Inflammatory macrophage (primary cell): ENCODE measurements at places on chromosomes 7 and 10.

GRCh38 chr7:12281038-12281437, 69.9 kb downstream of the TMEM106B start:
- DNase-seq: peak; percentile 20

- DNase-seq: no peak
These were observed 236.2 kb upstream of the KLF14 start for GRCh38 chr7:130970196-130970595.

DNA sequence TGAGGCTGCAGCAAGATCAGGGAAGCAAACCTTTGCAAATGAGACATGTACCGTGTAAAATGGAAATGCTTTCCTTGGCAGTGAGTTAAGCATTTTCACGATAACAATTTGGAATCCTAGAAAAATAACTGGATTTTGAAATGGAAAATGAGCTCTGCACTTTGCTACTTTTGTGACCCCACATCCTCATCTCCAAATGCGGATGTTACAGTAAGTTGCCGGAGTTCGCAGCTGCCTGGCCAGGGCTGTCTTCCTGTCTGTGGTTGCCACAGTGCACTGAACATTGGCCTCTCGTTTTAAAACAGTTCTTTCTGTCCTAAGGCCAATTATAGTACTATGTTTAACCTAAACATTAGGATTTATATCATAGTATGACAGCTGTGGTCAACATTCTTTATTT, 136.2 kb upstream of the FZD8 start:
- no peak for DNase-seq

DNA sequence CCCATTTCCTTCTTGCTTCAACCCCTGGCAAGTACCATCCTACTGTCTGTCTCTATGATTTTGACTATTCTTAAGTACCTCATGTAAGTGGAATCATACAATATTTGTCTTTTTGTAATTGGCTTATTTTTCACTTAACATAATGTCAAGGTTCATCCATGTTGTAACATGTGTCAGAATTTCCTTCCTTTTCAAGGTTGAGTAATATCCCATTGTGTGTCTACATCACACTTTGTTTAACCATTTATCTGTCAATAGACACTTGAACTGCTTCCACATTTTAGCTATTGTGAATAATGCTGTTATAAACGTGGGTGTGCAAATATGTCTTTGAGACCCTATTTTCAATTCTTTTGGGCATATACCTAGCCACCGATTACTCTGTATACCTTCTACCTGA, 14.0 kb upstream of the CDK14 start:
- DNase-seq: peak; percentile 93

DNA sequence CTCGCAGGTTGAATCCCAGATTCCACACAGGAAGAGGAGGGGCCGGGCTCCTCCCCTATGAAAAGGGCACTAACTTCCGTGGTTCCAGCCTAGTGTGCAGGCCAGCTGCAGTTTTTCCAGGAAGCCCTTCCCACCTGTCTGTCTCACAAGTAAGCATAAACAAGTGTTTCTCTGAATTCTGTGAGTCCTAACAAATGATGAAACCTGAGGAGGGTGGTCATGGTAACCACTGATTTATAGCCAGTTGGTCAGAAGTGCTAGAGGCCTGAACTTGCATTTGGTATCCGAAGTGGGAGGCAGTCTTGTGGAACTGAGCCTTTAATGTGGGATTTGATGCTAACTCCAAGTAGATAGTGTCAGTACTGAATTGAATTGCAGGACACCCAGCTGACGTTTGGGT, 54.7 kb upstream of the STEAP4 start:
- no peak for DNase-seq

GRCh38 chr10:103433858-103434257, 18.3 kb downstream of the CALHM2 start:
- DNase-seq: peak; percentile 92

DNA sequence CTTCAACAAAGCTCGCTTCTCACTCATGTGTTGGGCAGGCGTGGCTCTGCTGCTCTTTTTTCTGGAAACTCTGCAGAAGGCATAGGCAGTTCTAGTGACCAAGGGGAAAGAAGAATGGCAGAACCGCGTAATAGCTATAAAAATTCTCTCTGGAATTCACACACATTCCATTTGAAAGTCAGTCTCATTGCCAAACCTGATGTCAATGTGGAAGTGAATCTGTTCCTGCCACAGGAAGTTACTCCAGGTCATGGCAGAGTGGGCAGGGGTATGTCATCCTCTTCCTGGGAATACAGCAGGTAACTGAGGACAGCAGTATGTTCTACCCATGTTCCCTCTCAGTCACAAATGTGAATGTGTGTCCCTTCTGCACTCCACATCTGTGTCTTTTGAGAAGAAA, 8.2 kb upstream of the PAXIP1 start:
- DNase-seq: no peak
